ENCODE measurements at places on chromosomes 3 and 15.
A peak's percentile ranks its signal among the peaks of the same experiment; 100 is the strongest.

DNA sequence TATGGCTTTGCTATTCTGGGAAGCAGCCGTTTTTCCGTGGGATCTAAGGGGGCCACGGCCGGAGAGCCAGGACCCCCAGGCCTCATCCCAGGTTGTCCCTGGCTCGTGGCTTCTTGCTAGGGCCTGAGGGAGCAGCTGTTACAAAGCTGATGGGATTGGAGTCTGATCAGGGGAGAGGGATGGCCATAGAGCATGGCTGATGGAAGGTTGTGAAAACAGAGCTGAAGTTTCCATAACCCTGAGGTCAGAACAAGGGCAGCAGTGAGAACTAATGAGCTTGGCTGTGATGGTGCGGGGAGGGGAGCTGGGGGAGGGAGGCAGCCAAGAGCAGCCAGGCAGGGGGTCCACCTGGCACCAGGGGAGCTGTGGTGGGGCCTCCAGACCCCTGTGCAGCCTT, 63.0 kb downstream of the LINGO1 start:
- peak; percentile 48 for DNase-seq

GRCh38 chr15:84570164-84570735, 30.6 kb upstream of the ZSCAN2 start:
- peak; percentile 68 for DNase-seq

- DNase-seq: no peak
Measured at GRCh38 chr3:54120657-54121413, 1.5 kb upstream of the CACNA2D3 start.

GRCh38 chr3:123546133-123546755, 38.6 kb downstream of the HACD2 start:
- no peak for DNase-seq

- DNase-seq: no peak
Measured at GRCh38 chr3:14569474-14570000, 29.4 kb upstream of the GRIP2 start.

GRCh38 chr3:47404955-47405790, 24.4 kb downstream of the PTPN23 start:
- peak; percentile 60 for DNase-seq

- no peak for DNase-seq
Measured at GRCh38 chr3:79872483-79872882, 104.7 kb upstream of the ROBO1 start.

DNA sequence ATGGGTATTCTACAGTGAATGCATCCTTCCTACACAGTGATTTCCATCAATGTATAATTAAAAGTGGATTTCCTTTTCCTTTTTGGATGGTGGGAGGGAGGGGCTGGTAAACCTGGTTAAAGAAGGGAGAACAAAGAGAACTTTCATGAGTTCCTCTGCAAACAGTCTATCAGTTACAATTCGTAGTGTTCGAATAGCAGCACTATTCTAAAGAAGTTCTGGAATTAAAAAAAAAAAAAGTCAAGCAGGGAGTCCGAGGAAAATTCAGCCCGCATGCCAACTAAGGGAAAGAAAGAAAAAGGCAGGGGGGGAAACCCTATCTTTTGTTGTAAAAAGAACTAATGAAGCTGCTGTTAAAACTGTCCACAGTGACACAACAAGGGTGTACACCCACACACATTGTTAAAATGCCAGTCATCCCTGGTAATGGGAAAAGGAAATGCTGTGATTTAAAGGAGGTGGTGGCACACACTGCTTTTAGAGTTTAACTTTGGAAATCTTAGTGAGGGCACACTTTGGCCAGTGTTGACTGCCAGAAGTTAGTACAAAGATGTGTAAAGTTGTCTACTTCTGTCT, 521.2 kb downstream of the ZIC1 start:
- no peak for DNase-seq

DNA sequence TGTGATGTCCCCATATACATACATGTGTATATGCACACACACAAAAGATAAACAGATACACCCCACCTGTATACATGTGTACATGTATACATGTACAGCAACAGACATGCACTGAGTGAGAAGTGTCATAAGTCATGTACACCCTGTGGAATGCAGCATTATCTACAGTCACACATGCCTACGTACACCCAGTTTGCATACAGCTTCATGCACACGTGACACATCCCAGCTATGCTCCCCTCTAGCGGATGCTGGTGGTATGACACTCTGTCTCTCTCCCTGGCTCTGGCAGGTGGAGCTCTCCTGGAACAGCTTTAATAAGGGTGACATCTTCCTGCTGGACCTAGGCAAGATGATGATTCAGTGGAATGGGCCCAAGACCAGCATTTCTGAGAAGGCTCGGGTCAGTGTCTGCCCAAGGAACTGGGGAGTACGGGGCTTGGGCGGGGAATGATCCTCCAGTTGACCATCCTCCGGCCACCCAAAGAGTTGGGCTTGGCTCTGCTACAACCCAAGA, 6.3 kb downstream of the VILL start:
- DNase-seq: peak; percentile 71

DNA sequence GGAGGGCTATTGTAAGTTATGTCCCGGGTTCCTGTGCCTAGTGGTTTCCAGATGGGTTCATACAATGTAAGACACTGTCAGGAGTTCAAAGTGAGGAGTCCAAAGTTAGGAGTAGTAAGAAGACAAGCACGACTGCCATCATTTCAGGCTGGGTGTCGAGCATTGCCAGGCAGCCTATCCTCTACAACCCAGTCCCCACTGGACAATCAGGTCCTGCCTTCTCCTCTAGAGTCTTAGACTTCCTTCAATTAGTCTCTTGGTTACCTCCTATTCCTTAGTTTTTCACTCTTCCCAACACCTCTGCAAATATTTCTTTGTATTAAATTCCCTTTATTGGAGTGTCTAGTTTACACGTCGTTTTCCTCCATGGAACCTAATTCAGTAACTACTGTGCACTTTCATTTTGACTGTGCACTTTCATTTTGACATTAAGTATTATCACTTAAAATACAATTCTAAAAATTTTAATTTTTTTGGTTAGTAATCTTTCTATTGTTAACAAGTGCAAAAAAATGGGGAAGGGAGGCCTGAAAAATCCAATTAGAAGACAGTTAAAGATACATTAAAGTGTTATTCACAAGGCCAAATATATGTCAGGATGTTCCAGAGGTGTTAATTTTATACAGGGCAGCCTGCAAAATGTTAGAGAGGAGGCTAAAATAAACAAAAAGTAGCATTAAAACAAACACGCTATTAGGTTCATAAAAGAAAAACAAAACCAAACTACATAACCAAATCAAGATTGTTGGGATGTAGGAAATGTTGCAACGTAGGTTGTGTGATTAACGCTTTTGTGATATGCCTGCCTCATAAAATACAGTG, 155.3 kb downstream of the TBL1XR1 start:
- no peak for DNase-seq

- DNase-seq: no peak
Measured at GRCh38 chr3:9222956-9223639, 26.3 kb downstream of the SRGAP3 start.

Measured in K562 (cell line).